Endodermal cell (in vitro differentiated cells): ENCODE measurements at places on chromosomes 5 and 9.

- no peak for DNase-seq
Measured at GRCh38 chr9:99129091-99129490, 24.2 kb downstream of the TGFBR1 start.

- no peak for DNase-seq
Measured at GRCh38 chr9:4686112-4686511, 6.7 kb downstream of the CDC37L1 start.

DNA sequence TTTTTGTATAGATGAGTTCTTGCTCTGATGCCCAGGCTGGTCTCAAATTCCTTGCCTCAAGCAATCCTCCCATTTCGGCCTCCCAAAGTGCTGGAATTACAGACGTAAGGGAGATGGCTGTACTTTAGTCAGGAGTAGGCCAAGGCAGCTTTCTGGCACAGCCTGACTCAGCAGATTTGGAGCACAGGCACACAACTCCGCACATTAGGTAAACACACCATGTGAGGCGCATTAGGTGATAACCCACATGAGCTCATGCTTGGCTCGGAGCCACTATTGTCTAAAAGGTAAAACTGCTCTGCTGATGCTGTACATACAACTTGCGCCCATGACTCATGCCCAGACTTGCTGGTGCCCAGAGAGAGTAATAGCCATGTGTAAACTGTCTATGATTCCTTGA is 1157.9 kb downstream of the TAF11L14 start:
- DNase-seq: no peak

DNA sequence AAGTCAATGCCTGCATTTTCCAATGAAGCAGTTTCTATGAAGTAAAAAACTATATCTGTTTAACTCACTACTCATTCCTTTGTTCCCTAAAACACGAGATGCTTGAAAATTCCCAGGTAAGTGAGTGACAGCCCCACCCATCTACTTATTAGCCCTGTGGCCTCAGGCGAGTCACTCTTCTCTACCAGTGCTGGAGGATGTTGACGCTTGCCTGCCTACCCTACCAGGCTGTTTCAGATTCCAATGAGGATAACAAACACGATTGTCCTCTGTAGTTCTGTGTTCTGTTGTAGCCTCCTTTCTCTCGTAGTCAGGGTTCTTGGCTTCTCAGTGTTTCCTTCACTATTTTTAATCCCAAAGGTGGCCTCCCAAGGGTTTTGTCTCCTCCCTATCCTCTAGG is 388.8 kb downstream of the KDM4C start:
- peak; percentile 59 for DNase-seq

- no peak for DNase-seq
Measured at GRCh38 chr9:34502891-34503290, 19.9 kb downstream of the ENHO start.

DNA sequence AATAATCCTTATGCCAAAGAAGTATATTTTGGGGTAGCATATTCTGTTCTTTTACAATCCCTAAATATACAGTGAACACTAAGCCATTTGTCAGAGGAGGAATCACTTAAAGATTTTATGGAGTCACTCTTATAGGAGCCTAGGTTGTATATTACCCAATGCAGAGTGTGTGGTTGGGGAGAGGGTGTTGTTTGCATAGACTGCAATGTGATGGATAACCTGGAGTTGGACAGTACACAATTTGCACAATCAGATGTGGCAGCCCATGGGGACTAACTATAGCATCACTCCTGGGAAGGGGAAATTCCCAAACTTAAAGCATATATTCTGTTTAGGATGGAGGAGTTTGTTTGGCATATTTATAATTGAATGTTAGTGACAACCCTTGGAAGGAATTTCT is 9.6 kb upstream of the NDFIP1 start:
- no peak for DNase-seq

DNA sequence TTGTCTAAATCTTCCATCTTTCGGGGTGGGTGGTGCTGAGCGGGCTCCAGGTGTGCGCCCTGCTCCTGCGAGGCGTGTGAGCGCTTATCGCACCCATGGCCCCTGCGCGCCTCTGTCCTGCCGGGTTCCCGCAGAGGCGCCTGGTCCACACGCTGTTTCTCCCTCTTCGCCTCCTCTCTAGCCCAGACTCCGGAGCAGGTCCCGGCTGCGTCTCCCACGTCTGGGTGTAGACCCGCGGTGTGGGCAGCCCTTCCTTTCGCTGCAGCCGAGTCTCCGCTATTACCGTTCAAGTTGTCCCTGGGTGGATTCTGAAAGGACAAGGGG is 40.5 kb upstream of the PLEKHG4B start:
- peak; percentile 55 for DNase-seq

DNA sequence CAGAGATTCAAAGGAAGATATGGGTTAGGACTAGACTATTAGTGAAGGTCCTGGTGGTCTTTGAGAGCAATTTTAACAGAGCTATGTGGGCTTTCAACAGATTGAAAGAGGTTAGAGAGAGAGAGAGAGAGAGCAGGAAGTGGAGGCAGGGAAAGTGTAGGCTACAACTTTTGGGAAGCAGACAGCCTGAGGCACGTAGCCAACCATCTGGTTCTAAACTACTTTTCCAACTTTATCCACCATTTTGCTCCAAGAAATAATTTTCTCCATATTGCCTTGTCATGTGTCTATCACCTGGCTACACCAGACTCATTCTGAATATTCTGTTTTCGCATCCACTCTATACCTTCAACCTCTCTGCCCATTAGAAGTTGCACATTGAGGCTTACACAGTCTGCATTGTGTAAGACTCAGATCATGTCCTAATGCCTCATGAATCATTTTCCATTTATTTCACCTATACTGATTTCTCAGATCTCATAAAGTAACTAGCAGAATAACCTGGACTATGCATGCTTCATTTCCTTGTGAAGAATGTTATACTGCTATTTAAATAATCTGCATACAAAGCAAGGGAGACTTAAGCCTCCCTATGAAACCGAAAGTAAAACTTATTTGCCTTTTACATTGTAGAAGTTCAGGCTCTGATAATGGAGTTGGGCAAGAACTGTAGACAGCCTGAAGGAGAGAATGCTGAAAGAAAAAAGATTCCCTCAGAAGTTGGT is 235.6 kb downstream of the ELAVL2 start:
- DNase-seq: no peak

GRCh38 chr5:111834926-111835599 is 78.1 kb upstream of the NREP start:
- DNase-seq: no peak
